Spinal cord (tissue), 10 donors: ENCODE measurements at places on chromosomes 5 and 9. TPM values are rescaled to one million over a fixed set of nuclear protein-coding genes. Genes with fewer than 3 reads are reported as not detected.

ASPN gene
- polyA plus RNA-seq = 41.1 TPM

CIZ1 gene
- 134 TPM for polyA plus RNA-seq

FAM221B gene
- 0.41 TPM for polyA plus RNA-seq

TMEM252 gene
- 0.38 TPM for polyA plus RNA-seq

OR1J2 gene
- polyA plus RNA-seq = not detected

NSG2 gene
- 443 TPM for polyA plus RNA-seq

SH3RF2 gene
- 0.25 TPM for polyA plus RNA-seq

CFAP157 gene
- polyA plus RNA-seq = 28.0 TPM

PTRH1 gene
- polyA plus RNA-seq = 17.1 TPM

HTR4 gene
- polyA plus RNA-seq = 1.6 TPM

NHP2 gene
- 155 TPM for polyA plus RNA-seq

KLF9 gene
- 9.0 TPM for polyA plus RNA-seq

FAXDC2 gene
- polyA plus RNA-seq = 19.3 TPM

NEUROG1 gene
- polyA plus RNA-seq = not detected

SLC4A9 gene
- polyA plus RNA-seq = 1.9 TPM

FLT4 gene
- polyA plus RNA-seq = 8.3 TPM

PCDHB3 gene
- polyA plus RNA-seq = 4.5 TPM

ECPAS gene
- 74.2 TPM for polyA plus RNA-seq

TMC1 gene
- 2.0 TPM for polyA plus RNA-seq

ADGRD2 gene
- 29.7 TPM for polyA plus RNA-seq

JAKMIP2 gene
- 45.7 TPM for polyA plus RNA-seq

UBE2QL1 gene
- polyA plus RNA-seq = 52.1 TPM

DAB2IP gene
- 58.9 TPM for polyA plus RNA-seq

PCDHGA10 gene
- polyA plus RNA-seq = 32.4 TPM

SHOC1 gene
- polyA plus RNA-seq = 0.51 TPM

SMC5 gene
- polyA plus RNA-seq = 25.0 TPM

CCNO gene
- 0.35 TPM for polyA plus RNA-seq

IL13 gene
- polyA plus RNA-seq = not detected

CA9 gene
- 0.38 TPM for polyA plus RNA-seq

PCDHGB1 gene
- polyA plus RNA-seq = 9.9 TPM

TMEM171 gene
- 0.92 TPM for polyA plus RNA-seq

C9orf153 gene
- polyA plus RNA-seq = 0.30 TPM

ALDH7A1 gene
- 112 TPM for polyA plus RNA-seq

PLK2 gene
- polyA plus RNA-seq = 48.2 TPM

FOXD4 gene
- 1.9 TPM for polyA plus RNA-seq

ACER2 gene
- 2.7 TPM for polyA plus RNA-seq

TESK1 gene
- polyA plus RNA-seq = 80.8 TPM

GRXCR2 gene
- polyA plus RNA-seq = not detected

CTSV gene
- 4.0 TPM for polyA plus RNA-seq

MPDZ gene
- 72.8 TPM for polyA plus RNA-seq

MEF2C gene
- 31.2 TPM for polyA plus RNA-seq

ECM2 gene
- polyA plus RNA-seq = 25.2 TPM

FAM151B gene
- polyA plus RNA-seq = 3.7 TPM

SLC23A1 gene
- 0.99 TPM for polyA plus RNA-seq

ABL1 gene
- polyA plus RNA-seq = 67.7 TPM

PCDHB13 gene
- 3.8 TPM for polyA plus RNA-seq
